Stimulated activated CD4-positive, alpha-beta T cell treated with anti-CD3 and anti-CD28 coated beads, Interleukin-1b, Interleukin-23, amount 100 ng/mL, for 1 hour (primary cell): ENCODE measurements at places on chromosomes 2 and 18.

GRCh38 chr2:192410319-192410718 lies 215.6 kb upstream of the TMEFF2 start:
- DNase-seq = no peak

- no peak for DNase-seq
These were observed 108.6 kb upstream of the NYAP2 start for GRCh38 chr2:225290757-225291400.

DNA sequence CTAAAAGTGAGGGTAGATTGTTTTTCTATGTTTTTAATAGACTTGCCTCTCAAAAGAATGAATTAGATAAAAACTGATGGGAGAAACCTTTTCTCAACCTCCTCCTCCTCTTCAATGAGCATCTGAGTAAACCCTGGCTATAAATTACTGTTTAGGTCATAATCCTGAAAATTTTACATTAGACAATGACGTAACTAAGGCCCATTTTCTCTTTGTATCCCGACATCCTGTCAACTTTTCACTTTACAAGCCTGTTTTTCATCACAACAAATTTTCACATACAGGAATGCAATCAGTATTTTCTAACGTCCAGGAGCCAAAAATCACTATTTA lies 1.3 kb downstream of the SPIRE1 start:
- DNase-seq = no peak

- DNase-seq = no peak
These were observed 40.8 kb downstream of the ATOH8 start for GRCh38 chr2:85794491-85795121.

DNA sequence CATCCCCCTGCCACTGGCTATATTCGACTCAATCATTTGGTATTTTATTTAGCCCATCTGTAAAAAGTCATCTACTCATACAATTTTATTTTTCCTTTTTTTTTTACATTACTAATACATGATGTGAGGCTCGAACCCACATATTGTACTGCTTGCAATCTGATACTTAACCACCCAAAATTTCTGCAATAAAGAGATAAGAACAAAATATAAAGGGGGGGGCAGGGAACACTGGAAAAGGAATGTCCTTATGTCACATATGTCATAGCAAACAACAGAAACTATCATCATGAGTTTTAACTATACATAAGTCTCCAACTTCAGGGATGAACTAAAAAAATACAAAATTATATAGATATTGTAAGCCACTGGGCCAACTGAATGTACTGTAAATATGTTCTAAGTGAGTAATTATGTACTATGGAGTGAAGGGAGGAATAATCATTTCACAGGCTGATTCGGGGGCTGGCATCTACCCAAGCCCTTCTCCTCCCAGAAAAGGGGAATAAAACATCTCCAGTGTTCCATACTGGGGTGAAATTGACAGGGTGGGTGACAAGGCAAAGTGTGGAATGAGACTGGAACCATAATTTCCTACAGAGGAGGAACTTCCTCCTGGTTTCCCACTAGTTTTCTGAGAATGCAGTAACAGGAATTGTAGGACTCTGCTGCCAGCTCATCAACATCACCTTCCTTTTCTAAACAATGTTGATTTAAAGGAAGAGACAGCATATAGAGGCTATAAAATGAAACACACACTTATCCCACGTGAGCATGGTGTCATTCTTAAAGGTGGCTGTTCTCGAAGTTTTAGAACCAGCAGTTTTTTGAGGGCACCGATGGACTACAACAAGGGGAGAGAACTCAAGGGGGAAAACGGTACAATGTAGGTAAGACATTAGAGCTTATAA lies 79.5 kb downstream of the FARSB start:
- no peak for DNase-seq

GRCh38 chr2:239600001-239600593 lies 199.3 kb upstream of the HDAC4 start:
- DNase-seq = no peak

- no peak for DNase-seq
These were observed 105.0 kb upstream of the CDC42EP3 start for GRCh38 chr2:37776487-37776886.

GRCh38 chr18:35247412-35248249 lies 6.8 kb downstream of the ZNF397 start:
- DNase-seq = no peak

DNA sequence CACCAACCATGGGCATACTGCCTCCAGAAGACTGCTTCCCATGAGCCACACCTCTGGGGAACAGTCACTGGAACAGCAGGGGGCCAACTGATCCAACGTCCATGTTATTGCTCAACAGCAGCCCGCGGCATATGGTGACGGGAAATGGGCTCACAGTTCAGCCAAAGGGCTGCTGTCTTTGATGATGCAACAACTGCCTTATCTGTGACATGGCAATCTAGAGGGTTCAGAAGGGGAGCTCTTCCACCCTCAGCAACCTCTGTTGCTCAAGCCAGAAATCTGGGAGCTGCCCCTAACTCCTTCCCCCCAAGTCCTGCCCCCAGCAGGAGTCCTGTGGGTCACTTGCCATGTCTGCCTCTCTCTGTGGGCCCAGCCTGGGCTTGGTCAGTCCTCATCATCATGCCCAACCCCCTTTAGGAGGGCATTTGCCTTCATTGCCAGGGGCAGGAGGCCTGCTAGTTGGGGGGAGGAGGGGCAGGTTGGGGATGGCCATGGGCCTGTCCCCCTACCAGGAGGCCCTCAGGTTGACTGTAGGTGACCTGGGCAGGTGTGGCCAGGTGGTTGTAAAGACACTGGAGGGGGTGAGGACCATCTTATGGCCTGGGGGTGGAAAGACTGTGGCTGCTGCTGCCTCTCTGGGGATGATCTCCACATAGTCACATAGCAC lies 212.9 kb downstream of the CYP26B1 start:
- DNase-seq = no peak

DNA sequence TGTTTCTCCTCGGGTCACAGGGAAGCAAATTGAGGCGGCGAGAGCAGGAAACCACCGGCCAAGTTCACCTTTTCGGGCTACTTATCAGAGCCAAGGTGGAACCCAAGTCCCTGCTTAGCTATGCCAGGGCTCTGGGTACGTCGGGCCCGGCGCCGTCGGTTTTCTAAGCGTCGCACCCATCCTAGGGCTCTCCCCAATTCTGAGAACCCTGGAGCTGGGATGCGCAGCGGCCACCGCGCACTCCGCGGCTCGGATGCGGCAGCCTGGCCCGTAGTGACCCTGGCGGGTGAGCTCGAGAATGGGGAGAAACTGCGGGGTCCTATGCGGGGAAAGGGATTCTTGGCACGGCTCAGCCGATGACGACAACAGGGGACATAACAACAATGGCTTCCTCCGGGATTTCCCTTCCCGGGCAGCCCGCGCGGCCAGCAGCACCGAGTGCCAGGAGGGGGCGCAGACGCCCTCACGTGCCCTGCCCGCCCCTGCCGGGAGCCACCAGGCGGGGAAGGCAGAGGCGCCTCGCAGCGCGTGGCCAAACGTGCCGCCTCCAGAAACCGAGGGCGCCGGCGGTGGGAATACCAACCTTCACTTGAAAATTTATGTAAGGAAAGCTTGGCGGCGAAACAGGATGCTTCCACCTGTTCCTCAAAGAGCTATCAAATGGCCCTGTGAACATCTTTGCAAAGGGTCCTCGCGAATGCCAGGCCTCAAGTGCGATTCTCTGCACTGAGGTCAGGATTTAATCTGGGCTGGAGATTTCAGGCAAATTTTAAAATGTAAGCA lies 2.1 kb upstream of the SLC30A3 start:
- peak; percentile 50 for DNase-seq

GRCh38 chr2:74756356-74756890 lies 77.5 kb upstream of the HK2 start:
- no peak for DNase-seq

DNA sequence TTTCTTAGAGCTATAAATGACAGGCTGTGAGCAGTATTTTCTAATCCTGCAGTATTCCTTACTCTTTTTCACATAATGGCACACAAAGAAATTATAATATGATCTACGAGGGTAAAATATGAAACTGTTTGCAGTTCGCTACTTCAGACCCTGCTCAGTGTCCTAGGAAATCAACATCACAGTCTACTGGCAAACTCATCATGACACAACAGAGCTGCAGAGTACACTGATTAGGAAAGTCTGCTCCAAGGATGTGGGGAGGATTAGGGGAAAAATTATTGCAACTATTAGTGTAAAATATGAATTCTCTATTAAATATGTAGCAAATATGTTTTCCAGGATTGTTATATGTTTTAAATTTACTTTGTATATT lies 149.2 kb upstream of the REG3G start:
- DNase-seq = no peak

DNA sequence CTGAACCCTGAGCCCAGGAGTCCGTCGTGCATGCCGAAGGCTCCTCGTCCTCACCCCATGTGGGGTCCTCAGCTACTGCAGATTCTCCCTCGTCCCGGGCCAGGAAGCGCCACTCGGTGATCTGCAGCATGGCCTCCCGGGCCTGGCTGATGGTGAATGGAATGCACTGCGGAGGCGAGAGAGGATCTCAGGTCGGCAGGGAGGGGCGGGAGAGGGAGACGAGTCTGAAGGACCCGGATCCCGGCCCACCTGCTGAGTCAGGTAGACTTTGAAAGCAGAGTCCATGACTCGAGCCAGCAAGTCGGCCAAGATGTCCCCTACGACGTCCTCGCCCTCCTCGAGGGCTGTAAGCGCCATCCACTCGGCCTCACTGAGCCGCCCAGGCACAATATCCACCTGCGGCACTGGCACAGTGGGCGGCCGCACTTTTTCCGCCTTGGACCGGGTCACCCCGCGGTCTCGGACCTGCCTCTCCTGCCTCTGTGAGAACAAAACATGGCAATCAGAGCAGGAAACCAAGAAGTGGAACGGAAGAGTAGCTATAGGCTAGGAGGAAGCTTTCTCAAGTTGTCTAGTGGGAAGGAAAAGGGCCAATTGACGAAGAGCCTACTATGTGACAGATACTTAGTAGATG lies 5.5 kb downstream of the C2orf81 start:
- DNase-seq = no peak

DNA sequence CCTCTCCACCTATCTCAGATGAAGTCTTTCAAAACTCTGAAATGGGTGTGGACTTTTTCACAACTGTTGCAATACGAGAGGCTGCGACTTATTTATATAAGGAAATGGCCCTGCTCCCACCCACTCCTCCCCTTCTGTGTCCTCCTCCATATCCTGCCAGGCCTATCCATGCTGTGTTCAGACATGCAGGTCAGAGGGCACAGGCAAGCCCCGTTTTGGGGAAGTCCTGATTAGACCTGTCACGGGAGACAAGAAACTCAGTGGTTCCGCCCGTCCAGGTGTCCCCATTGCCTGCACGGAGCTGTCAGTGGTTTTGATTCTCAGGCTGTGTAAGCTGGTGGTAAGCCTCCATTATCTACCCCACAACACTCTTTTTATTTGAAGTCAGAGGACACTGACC lies 99.6 kb upstream of the MGAT5 start:
- DNase-seq = no peak

- DNase-seq = no peak
These were observed 15.9 kb upstream of the CHAC2 start for GRCh38 chr2:53751728-53752127.

DNA sequence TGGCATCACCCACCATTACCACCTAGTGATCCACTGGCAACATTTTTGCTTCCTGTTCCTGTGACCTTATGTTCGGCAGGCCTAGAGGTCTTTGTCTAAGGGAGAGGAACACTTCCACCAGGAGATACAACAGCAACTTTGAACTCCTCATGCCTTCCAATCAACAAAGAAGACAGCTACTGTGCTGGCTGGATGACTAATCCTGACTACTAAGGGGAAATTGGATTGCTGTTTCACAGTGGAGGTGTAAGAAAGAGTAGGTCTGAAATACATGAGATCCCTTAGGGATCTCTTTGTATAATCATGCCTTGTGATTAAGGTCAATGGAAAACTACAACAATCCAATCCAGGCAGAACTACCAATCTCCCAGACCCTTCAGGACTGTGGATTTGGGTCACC lies 45.2 kb downstream of the EIF2AK3 start:
- DNase-seq = no peak

DNA sequence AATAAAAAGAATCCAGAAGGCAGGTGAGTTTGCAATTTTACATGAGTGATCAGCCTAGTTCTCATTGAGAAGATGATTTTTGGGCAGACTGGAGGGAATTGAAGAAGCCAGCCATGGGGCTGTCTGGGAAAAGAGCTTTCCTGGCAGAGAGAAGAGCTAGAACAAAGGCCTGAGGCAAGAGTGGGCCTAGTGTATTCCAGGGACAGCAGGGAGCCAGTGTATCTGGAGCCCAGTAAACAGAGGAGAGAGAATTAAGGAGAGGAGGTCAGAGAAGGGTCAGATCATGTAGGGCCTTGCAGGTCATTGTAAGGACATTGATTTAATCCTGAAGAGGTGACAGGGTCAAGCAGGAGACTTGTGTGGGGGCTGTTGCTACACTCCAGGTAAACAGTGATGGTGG lies 195.8 kb downstream of the SATB2 start:
- DNase-seq = no peak

GRCh38 chr2:138676619-138677021 lies 103.6 kb downstream of the NXPH2 start:
- no peak for DNase-seq

DNA sequence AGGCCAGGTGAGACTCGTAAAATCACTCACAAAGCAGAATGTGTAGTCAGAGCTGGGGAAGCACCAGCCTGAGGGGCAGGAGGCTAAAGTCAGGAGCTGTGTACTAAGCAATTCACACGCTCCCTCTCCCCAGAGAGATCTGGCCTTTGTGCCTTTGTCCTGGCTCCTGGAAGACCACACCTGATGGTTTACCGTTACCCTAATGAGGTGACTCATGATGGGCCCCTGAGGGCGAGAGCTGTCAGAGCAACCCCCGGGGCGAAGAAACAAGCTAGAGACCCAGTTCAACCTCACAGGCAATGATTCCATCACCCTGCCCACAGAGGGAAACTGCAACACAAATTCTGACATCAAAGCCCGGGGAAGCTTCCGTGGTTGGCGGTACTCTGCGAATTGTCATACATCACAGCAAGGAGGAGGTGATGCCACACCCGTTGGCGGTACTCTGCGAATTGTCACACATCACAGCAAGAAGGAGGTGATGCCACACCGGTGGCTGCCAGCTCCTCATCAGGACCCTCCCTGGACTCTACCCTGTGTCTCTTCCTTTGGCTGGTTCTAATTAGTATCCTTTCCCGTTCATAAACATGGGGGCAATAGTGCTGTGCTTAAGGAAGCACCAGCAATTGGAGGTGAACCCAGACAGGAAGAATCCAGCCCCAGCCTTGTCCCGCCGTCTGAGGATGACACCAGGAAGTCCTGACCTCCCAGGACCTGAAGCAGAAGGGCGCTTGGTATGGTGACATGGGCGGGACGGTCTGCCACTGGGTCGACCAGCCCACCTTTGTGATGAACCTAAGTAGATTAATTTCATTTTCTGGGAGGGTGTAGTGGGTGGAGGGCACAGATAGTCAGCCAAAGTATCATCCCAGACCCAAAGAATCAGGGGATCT lies 30.5 kb downstream of the B3GNT7 start:
- DNase-seq = no peak

DNA sequence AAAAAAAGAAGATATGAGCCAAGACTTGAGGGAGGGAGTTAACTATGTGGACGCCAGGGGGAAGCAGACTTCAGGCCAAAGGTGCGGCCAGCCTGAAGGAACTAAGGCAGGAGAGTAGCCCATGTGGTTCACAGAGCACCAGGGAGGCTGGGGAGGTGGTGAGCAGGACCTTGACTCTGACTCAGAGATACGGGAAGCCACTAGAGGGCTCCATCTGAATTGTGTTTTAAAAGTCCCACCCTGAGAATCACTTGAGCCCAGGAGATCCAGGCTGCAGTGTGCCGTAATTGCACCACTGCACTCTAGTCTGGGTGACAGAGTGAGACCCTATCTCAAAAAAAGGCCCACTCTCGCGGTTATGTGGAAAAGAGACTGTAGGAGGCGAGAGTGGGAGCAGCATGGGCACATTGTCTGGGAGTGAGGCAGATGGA lies 12.3 kb downstream of the CEP192 start:
- no peak for DNase-seq

GRCh38 chr2:187499941-187500532 lies 52.0 kb upstream of the CALCRL start:
- DNase-seq = no peak
